ENCODE measurements at places on chromosomes 1 and 21.

DNA sequence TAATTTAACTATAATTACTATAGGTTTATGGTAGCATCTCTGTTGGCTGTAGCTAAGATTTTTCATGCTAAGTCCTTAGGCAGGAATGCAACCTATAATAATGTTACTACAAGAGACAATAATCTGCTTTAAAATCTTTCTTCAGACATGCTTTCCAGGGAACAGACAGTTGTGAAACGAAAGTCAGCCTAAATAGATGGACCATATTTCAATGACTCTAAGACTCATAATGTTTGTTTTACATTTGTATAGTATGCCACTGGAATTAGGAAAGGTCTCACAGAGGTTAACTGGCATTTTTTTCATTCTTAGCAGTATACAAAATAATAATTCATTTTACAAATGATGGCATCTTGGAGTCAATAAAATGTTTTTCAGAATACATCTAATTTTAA, 8.1 kb downstream of the RERE start:
- no peak for DNase-seq

- DNase-seq = no peak
Measured at GRCh38 chr1:156925154-156926010, 5.0 kb downstream of the LRRC71 start.

DNA sequence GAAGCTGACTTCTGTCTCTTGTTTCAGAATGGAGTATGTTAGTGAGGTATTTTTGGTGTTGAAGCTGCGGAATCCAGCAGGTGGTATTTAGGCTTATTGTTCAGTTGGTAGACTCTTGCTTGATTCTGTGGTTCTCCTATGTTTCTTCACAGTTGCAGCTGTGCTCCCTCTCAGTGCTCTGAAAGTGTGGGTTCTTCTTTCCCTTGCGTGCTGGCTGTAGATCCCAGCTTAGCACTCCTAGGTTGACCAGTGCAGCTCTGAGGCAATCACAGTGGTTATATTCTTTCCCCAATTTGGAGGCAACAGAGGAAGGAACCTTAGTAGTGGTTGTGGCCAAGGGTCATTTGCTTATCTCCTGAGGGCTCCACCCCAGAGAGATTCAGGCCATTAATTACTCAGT, 269.2 kb upstream of the NRIP1 start:
- no peak for DNase-seq

DNA sequence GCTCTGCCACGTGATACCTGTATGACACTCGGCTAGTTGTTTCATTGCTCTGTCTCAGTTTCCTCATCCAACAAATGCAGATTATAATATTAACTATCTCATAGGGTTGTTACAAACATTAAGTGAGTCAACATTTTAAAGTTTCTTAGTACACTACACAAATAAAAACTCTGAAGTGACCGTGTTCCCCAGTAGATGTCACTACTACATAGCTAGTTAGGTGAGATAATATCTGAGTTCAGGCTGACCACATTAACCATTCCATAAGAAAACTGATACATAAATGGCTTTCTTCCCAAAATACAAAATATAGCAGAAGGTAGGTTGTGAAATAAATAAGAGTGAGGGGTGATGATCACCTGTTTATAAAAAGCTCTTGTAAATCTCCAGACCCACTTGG, 214.1 kb downstream of the NUF2 start:
- DNase-seq = no peak

DNA sequence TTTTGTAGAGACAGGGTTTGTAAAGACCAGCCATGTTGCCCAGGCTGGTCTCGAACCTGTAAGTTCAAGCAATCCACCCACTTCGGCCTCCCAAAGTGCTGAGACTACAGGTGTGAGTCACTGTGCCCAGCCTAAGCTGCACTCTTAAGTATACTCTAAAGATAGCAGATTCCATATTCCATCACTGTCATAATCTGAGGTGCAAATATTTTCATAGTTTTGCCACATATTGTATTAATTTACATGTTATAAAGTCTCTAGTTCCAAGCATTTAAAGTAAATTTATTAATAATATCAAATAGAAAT, 121.3 kb downstream of the HFM1 start:
- DNase-seq = no peak

- DNase-seq = no peak
Measured at GRCh38 chr1:26112407-26112775, 767 bp downstream of the PDIK1L start.

- DNase-seq = no peak
Measured at GRCh38 chr1:62138029-62138428, 56.6 kb upstream of the L1TD1 start.

GRCh38 chr1:26277719-26278118, 2.2 kb upstream of the SH3BGRL3 start:
- no peak for DNase-seq

DNA sequence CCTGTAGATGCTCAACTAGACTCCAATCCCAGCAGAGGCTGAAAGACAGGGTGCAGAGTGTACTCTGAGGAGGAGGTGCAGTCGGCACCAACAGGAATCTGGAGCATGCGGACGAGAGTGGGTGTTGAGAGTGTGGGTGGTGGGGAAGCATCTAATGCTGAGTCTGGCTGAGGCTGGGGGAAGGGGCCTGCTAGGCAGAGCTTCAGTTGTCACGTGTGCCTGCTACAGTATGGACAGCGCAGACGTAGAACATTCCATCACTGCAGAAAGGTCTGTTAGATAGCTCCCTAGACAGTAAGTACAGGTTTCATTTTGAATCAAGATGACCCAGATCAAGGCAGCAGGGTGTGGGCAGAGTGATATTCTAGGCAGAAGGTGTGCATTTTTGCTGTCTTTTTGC, 23.1 kb downstream of the SNAP47 start:
- DNase-seq = no peak

Measured in activated T-helper 9 cell treated with anti-CD3 and anti-CD28 coated beads, Interleukin-2, amount 50 U/mL, for 16 hours (primary cell).